ENCODE measurements at places on chromosomes 1 and 21.

DNA sequence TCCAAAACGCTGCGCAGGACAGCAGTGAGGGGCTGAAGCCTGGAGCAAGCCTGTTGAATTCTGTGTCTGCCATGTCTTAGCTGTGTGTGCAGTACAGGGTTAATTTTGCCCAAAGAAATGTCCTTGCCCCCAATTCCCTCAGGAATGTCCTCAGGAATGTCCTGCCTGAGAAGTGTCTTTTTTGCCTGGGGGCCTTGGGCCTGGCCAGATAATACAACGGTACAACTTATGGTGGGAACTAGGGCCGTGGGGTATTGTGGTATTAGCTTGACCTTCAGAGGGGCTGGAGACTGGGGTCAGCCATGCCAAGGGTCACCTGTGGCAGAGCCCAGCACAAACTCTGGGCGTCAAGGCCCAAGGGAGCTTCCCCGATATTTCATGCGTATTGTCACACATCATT lies 107.7 kb downstream of the AJAP1 start:
- DNase-seq, result no peak

GRCh38 chr21:15219039-15219438 lies 154.2 kb upstream of the NRIP1 start:
- peak; percentile 60 for DNase-seq

- no peak for DNase-seq
These were observed 75.6 kb downstream of the TAS1R2 start for GRCh38 chr1:18783705-18784481.

DNA sequence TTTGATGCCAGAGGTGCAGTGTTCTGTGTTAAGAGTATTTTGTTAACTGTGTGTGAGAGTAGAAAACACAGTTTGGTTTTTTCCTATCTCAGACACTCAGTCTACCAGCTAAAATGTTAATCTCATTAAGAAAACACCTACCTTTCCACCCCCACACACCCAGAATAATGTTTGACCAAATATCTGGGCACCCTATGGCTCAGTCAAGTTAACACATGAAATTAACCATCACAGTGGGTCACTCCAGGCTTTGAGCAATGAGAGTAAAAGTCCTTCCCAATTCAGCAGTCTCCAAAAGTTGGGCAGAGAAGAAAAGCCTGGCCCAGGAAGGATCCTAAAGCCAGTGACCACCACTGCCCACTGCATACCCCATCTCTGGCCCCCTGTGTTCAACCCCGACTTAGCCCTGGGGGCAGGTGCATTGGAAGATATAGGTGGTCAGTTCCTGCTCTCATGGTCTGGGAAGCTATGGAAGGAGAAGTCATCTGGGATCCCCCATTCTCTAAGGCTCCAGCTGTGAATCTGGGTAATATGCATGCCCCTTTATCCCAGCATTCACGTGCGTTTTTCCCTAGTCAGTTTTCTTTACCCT lies 50.2 kb upstream of the CSF3R start:
- DNase-seq, result no peak

DNA sequence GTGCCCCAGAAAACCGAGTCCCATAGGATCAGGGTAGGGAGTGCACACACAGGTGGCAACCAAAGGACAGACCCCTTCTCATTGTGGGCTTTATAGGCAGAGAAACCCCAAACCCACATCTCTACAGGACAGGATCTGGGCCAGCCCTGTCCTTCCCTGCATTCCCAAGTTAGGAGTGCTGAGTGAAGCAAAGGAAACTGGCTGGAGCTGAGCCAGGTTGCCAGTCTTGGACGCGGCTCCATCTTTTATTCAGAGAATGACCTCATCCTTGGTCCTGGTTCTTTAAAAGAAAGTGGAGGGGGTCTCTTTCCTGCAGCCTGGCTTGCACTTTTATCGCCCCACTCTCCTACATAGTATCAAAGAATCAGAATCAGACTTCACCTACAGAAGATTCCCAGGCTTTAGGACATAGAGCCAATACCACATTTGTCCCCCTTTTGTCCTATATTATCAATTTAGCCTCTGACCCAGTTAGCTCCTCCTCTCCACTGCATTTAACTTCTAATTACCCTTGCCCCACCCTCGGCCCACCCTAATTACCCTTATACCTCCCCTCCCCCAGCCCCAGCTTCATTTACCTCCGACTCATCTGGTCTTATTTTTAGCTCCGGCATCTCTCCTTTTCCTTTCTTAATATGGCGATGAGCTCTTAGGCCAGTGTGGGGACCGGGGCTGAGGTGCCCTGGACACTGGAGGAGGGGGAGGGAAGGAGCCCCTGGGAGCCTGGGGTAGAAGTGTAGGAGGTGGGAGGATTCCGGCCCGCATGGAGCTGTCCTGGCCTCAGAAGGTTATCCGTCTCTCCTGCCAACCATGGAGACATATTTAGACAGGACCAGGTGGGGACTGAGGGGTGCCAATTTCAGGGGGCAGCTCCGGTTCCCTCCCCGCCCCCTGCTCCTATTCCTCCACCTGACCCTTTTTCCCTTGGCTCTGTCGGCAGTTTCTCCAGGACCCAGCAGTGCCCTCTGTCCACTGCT lies at the start of gene CASQ1:
Gene CASQ1, plus strand, starts transcription at position 927 of the 977 bp plus-strand sequence. CDS start 177 bp downstream, outside the sequence.
- no peak for DNase-seq

- DNase-seq, result no peak
These were observed 5.4 kb downstream of the PSEN2 start for GRCh38 chr1:226875641-226876295.

DNA sequence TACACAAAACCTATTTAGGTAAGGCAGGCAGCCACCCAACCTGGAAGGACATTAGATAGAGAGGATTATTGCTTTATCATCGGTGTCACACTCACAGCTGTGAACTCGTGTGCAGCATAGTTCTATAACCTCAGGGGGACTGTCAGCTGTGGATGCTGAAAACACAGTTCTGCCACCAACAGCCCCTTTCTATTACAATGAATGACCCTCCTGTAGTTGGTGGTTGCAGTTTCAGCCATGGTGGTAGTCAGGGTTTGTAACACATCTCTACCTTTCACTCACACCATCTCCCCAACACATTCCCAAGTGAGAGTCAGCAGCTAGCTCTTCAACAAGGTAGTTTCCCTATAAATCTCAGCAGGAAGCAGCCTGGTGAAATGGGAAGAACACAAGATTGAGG lies 136.8 kb downstream of the ZC3H11B start:
- DNase-seq, result no peak

- DNase-seq, result no peak
These were observed 167.2 kb upstream of the ATP1B1 start for GRCh38 chr1:168939110-168939946.

DNA sequence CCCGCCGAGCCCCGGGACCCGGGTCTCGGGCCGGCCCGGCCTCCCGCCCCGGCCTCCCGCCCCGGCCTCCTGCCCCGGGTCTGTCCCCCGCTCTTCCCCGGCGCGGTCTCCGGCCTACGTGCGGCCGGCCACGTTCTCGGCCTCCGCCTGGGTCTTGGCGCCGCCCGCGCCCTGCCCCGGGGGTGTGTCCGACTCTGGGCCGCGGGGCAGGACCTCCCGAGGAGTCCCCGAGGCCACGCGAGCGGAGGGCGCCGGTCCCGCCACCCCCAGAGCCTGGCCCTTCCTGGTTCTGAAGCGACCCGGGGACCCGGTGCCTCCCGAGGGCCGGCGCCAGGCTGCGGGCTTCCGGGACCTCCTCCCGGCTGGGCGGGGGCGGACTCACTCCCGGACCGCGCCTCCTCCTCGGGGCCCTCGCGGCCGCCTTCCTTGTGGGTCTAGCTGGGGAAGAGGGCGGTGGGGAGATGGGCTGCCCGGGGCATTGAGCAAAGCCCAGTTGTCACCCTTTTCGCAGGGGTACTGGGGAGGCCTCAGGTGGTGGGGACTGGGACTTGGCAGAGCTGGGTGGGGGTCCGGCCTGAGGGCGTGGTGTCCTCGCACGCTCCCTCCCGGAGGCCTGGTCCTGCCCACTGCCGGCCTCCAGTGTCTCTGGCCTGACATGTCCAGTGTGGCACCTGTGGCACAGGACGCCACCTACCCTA lies 558 bp downstream of the PFKL start:
- DNase-seq, result peak; percentile 70

- peak; percentile 80 for DNase-seq
These were observed 941 bp downstream of the ELAVL4 start for GRCh38 chr1:50109647-50110075.

DNA sequence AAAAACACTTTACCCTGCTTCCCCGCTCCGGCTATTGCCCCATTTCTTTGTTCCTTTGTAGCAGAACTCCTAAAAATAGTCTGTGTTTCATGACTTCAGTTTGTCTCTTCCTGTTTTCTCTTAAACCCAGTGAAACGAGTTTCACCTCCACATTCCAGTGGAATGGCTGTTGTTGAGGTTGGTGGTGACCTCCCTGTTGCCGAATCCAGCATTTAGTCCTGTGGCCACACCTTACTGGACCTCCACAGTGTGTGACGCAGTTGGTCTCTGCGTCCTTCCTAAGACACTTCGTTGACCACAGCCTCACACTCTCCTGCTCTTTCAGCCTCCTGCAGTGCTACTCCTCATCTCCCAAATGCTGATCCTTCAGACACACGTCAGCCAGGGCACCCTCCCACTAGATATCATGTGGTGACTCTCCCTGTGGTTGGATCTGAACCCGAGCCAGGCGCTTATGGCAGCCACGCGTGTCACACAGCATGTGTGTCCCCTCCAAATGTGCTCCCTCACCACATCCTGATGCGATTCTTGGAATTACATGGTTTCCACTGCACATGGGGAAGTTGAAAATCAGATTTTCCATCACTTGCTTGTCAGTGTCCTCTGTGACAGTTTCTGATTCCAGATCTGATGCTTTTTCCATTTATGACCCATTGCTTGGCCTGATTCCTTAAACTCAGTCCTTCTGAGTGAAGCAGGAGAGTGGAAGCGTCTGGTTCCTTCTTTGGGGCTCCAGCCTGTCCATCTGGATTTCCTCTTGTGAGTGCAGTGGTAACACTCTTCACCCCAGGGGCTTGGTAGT lies 99.1 kb upstream of the ARTN start:
- peak; percentile 84 for DNase-seq

- DNase-seq, result no peak
These were observed 3.2 kb upstream of the ARTN start for GRCh38 chr1:43930168-43930948.

Measured in inflammatory macrophage treated with lipopolysaccharide for 4 hours (primary cell).